Activated T-helper 17 cell treated with anti-CD3 and anti-CD28 coated beads, Interleukin-2, amount 50 U/mL, for 72 hours (primary cell): ENCODE measurements at places on chromosomes 4 and X.
A peak's percentile ranks its signal among the peaks of the same experiment; 100 is the strongest.

- no peak for ATAC-seq
Observed at GRCh38 chr4:152020073-152020472, 259.3 kb upstream of the GATB start.

- ATAC-seq, result no peak
Observed at GRCh38 chr4:5224340-5224739, 173.1 kb downstream of the STK32B start.

DNA sequence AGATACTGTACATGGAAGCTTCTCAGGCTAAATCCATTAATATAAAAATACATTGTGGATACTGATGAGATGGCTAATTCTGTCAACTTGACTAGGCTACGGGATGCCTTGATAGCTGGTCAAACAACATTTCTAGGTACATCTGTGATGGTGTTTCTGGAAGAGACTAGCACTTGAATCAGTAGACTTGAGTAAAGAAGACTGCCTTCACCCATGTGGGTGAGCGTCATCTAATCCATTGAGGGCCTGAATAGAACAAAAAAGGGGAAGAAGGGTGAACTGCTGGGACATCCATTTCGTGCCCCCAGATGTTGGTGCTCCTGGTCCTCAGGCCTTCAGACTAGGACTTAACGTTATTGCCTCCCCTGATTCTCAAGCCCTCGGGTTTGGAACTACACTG lies 3.7 kb upstream of the SRP72 start:
- ATAC-seq, result no peak

- peak; percentile 43 for ATAC-seq
Observed at GRCh38 chrX:135977611-135978010, 3.8 kb upstream of the MMGT1 start.

DNA sequence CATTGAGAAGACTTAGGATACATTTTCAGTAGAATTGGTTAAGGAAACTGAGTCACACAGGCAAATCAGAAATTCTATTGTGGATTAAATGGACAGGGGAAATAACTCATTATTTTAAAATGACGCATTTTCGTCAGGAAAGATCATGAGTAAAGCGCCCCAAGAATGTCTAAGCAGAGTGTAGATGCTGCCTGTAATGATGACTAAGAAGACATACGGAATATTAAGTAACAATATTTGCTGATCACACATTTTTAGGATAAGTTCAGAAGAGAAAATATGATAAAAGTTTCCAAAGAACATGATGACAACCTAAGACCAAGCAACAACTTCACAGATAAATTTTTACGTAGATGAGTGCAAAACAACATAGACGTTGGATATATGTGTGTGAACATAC lies 596.3 kb upstream of the TENM3 start:
- ATAC-seq, result no peak

GRCh38 chr4:103092245-103092644 lies 7.4 kb downstream of the BDH2 start:
- ATAC-seq, result peak; percentile 37

GRCh38 chr4:43782391-43782790 lies 666.2 kb downstream of the KCTD8 start:
- no peak for ATAC-seq

DNA sequence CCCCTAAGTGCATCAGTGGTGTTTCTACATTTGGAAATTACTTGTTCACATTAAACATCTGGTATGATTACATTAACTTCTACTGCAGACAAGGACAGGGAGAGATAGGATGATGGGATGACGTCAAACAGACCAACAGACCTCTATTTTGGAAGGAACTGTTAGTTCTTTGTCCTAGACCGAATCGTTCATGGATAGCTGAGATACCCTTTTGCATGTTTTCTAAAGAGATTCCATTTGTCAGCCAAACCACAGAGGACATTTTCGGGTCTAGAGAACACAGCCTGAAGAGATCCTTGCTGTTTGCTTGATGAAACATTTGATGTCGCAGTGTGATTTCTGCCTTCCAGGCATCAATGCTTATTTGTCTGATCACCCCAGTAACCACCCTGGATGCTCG lies 27.7 kb downstream of the CHST7 start:
- no peak for ATAC-seq

DNA sequence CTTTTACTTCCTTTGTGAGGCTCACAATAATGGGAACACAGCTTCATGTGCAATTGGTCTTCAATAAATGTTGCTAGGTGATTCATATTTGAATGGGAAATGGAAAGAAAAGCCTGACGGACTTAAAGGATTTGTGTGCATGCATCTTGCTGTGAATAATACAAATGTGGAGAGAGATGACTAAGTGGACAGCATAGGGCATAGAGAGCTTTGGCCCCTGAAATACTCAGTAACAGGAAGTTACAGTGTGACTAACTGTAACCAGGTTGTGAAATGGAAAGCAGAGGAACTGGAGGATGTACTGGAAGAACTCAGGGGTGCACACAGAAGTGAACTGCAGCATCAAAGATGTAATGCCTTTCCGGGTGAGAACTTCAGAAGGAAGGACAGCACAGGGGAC lies 206.7 kb downstream of the MGST2 start:
- peak; percentile 84 for ATAC-seq

DNA sequence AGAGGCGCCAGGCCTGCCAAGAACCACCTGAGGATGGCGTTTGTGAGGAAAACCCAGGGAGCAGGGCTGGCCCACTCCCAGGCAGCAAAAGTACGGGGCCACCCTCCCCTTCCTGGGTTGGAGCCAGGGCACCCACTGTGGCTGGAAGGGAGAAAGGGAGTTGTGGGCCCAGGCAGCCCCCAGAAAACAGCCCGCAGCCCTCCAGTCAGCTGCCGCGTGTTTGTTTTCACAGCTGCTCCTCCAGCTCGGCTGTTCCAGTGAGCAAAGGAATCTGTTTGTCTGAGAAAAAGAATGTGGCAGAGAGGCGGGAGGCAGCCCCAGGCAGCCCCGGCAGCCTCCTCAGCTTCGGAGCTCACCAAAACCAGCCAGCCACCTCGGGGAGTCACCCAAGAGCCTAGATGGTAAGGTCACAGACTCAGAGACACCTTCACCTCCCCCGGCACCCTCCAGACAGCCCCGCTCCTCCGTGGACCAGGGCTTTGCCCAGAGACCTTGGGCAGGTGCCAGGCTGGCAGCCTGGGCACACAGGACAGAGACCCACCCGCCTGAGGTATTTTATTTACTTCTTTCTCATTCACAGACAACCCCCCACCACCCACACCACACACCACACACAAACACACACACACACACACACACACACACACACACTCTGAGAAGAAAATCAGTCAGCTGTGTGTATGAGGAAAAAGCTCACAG lies 338.1 kb downstream of the BCOR start:
- ATAC-seq, result no peak

GRCh38 chr4:77159806-77160205 lies 2.8 kb downstream of the CCNG2 start:
- no peak for ATAC-seq

- ATAC-seq, result no peak
Observed at GRCh38 chr4:185573651-185574199, 38.4 kb upstream of the PDLIM3 start.

DNA sequence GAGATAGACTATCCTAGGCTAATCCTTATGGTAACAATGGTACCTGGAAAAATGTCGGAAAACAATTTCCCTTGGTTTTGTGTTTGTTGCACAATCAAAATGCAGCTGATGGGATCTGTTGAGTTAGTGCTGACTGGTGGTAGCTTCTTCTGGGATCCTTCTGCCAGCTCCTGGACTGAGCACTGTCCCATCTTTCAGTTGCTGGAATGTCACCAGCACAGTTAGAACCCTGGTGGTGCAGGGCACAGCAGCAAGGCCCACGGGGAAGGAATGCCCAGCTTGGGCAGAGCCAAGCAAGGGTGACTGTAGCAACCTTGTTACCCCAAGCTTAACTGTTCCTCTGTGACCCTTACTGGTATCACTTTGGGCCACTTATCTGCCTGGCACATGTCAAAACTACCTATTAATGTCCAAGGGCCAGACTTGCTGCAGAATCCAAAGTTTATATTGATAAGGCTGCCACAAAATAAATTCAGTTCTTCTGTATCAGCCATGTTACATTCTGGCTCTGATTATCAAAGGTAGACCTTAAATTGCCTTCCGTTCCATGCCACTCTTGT lies 53.1 kb downstream of the GK start:
- ATAC-seq, result no peak

DNA sequence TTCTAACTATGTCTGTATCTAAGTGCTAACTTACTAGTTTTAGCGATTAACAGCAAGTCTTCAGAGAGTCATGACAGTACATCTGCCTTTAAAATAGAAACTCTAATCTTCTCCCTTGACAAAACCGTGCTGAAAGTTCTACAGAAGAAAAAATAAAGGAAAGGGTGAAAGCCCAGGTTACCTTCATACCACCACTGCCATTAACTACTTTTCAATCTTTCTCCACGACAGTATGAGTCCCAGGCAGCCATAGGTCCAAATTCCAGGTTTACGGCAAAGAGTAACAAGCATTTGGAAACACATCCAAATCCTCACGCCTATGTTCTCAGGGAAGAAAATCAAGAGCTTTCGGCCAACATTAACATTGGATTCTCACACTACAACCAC lies 12.4 kb upstream of the ZCCHC13 start:
- ATAC-seq, result no peak

DNA sequence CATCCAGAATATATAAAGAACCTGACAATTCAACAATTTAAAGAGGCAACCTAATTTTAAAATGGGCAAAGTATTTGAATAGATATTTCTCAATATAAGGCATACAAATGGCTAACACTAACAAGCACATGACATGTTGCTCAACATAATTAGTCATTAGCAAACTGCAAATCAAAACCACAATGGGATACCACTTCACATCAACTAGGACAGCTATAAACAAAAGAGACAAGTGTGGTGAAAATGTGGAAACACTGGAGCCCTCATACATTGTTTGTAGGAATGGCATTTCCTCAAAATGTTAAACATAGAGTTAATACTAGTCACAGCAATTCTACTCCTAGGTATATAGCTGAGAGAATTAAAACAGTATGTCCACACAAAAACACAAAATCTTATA lies 96.7 kb downstream of the CORIN start:
- no peak for ATAC-seq

- no peak for ATAC-seq
Observed at GRCh38 chr4:12949719-12950490, 534.2 kb downstream of the RAB28 start.

DNA sequence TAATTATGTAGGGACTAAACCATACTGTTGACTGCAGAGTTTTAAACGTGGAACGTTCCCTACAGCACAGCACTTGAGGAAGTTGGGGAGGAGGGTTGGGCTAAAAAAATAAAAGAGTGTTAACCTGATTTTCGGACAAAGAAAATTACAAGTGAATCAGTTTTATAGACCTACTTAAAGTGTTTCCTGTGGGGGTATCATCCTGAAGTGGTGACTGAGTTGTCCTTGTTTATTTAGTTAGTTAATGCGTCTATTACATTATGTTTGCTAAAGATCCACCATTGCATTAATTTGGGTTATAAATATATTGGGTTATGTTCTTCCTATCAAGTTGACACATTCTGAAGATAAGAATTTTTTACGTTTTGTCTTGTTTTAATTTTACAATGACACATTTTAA lies 14.7 kb downstream of the UNC5C start:
- no peak for ATAC-seq

DNA sequence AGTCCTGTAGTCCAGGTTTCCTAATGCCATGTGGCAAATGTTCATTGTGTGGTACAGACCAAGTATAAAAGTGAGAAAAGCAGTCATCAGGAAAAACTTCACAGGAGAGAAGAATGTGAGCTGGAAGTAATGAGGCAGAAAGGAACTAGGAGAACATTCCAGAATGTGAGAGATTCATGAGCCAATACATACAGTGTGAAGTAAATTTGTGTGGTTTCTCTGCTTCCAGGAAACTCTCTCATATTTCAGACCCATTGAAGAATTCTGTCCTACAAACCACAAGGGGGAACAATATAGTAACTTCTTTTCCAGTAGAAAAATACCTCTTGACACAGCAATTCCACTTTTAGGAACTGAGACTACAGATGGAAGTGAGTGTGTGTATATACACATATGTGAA lies 136.5 kb downstream of the RNF150 start:
- no peak for ATAC-seq

DNA sequence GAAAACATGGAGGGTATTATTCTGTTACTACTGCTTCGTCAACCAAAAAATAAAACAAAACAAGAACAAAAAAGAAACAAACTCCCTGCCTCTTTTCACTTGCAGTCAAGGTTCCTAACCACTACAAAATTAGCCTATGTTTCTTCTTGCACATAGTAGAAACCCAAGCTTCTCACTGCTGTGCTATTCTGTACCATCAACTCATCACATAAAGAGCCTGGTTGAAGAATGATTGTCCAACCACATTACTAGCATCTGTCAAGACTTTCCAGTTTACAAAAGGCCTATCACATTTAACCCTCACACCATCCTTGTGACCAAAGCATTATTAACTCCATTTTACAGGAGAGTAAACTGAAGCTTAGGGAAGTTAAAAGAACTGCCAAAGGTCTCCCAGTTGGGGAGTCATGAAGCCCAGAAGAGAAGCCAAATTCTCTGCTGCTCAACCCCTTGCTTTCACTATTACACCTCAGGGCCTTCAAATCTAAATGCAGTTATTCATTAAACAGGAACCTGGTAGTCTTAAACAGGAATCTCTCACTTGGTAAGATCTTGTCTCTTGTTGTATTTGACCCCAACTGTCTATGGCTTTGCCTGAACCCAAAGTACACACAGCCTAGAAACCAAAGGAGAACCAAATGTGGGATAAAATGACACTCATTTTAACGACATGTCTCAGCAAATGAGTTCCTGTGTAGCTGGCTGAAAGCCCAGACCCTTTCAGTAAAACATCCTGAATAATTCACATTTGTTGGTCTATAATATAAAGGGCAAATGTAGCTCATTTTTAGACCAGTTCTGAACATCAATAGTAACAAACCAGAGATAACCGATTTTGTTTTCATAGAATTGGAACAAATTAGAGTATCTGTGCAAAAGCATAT lies 8.6 kb downstream of the F9 start:
- ATAC-seq, result no peak

- no peak for ATAC-seq
Observed at GRCh38 chrX:153814591-153815315, 15.6 kb downstream of the PDZD4 start.

DNA sequence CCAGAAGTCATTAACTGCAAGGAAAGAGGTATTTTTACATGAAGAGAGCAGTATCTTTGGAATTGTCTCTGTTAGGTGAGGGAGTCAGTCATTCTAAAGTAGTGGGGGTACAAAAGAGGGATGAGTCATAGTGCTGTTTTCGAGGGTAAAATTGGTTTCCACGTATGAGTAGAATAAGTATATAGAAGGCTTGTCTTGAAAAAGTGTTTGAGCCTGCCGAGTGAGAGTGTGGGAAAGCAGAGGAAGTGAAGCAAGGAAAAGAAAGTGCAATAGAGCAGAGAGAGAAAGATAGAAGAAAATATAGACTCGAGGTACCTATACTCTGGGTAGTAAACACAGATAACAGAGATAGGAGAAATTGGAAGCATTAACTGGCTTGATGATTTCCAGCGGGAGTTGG lies 696.4 kb downstream of the DMD start:
- ATAC-seq, result no peak

- no peak for ATAC-seq
Observed at GRCh38 chr4:125316791-125317524, 2.2 kb downstream of the FAT4 start.

GRCh38 chrX:46208225-46208854 lies 336.9 kb downstream of the ZNF674 start:
- ATAC-seq, result peak; percentile 55
